ENCODE measurements at places on chromosomes 2 and 18. TPM values are rescaled to one million over a fixed set of nuclear protein-coding genes. Genes with fewer than 3 reads are reported as not detected.

Gene CREB1
- total RNA-seq = 73.7 TPM

Gene ZNF397
- 10.1 TPM for total RNA-seq

Gene EMX1
- total RNA-seq = not detected

Gene MRPL53
- total RNA-seq = 31.4 TPM

Gene MBP
- 127 TPM for total RNA-seq

Gene SGPP2
- 4.5 TPM for total RNA-seq

Gene GCG
- not detected for total RNA-seq

Gene ZAP70
- 406 TPM for total RNA-seq

DNA sequence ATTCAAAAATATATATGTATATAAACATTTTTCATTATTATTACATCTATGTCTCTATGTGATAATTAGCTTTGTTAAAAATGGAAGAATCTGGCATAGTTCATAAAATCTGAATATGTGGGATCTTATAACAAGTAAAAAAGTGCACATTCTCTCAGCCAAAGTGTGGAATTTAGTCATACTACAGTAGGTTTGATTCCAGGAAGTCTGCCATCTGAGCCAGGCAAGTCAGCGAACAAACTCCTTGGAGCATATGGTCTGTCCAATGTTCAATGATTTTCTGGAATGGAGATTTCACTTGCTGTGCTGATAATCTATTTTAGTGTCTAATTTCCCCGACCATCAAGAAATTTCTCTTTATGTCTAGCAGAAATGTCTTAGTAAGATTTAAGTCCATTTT, 1033.2 kb upstream of the NXPH2 start:
- no peak for DNase-seq

GRCh38 chr18:58247363-58247834, 203.4 kb downstream of the NEDD4L start:
- DNase-seq = no peak

- no peak for DNase-seq
Observed at GRCh38 chr2:203492965-203493364, 42.1 kb downstream of the RAPH1 start.

DNA sequence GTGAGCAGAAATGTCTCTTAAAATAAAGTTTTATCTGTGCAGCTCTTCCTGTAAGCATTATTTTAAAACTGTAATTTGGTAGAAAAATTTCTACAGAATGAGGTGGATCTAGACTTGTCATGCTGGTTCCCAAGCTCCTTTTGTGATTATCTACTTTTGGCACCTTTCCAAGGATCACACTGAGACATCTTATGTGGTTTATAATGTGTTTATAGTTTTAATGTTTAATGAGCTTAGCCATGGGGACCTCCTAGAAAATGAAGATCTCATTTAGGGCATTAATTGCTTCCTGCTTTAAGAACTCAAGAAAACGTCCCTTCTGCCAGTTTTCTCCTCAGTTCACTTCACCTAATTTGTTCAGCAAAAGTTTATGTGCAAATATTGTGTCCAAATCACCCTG, 468.4 kb downstream of the SUCLG1 start:
- DNase-seq = no peak

GRCh38 chr18:55779691-55780585, 191.9 kb upstream of the TCF4 start:
- no peak for DNase-seq

GRCh38 chr2:44579115-44579836, 217.5 kb downstream of the CAMKMT start:
- no peak for DNase-seq

DNA sequence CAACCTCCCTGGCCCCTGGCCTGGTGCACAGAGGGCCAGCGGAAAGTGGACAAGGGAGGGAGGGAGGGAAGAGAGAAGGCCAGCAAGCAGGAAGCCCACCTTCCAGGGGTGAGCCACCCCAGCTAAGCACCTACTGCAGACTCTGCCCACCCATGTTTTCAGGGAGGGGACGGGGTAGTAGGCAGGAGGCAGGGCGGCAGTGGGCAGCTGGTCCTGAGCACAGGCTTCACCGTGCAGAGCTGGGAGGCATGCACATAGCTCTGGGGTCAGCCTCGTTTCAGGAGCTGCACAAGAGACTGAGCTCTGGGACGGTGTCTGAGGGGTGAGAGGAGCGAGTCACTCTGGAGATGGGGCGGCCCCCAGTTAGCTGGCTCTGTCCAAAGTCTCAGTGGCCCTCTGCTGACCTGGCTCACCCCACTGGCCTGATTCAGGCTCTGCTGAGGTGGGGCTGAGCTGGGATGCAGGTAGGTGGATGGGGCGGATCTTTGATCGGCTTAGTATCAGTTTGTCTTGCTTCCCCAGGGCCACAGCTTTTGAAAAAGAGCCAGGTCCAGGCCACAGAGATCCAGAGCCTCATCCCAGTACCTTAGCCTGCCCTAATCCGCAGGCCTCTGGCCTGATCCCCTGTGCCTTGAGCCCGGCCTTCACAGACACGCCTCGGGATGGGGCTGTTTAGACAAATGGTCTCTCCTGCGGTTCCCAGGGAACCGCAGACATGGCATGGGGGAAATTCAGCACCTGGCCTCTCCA, 3.7 kb downstream of the NMUR1 start:
- no peak for DNase-seq

- DNase-seq = no peak
Observed at GRCh38 chr2:144942516-144943256, 422.8 kb upstream of the ZEB2 start.

DNA sequence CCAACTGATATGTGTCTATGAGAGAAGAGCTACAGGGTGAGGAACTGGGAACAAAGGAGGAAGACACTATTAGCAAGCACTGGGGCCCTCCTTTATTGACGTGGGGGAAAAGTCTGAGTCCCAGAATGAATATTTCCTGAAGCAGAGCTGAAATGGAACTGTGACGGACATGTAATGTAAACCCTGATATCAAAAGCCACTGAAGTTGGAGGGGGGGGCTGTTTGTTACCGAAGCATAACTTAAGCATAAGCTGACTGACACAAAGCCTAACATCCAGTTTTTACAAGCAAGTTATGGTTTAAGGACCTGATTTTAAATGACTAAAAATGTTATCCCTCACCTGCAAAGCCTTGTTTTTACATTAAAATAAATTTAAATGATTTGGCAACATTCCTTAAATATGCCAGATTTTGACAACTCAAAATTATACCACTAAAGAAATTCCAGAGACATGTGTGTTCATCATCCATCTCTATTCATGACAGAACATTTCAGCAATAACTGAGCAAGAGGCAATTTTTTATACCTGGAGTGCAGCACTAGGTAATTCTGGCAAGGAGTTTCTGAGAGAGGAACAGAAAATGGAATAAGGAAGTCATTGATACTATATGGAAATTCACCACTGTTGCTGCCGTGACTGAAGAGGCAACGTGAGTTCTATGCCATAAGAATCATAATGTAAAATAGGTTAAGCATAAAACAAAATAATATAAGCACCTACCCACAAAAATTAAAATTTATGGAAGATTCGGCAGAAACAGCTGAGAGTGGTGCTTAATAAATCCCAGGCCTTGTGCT, 186.0 kb downstream of the AFF3 start:
- no peak for DNase-seq

GRCh38 chr18:51778115-51778514, 561.9 kb upstream of the DCC start:
- no peak for DNase-seq

- no peak for DNase-seq
Observed at GRCh38 chr2:158102446-158102845, 770 bp downstream of the UPP2 start.

- no peak for DNase-seq
Observed at GRCh38 chr2:28950941-28951630, 30.0 kb upstream of the TOGARAM2 start.

- no peak for DNase-seq
Observed at GRCh38 chr2:72778410-72778809, 47.4 kb downstream of the EXOC6B start.

DNA sequence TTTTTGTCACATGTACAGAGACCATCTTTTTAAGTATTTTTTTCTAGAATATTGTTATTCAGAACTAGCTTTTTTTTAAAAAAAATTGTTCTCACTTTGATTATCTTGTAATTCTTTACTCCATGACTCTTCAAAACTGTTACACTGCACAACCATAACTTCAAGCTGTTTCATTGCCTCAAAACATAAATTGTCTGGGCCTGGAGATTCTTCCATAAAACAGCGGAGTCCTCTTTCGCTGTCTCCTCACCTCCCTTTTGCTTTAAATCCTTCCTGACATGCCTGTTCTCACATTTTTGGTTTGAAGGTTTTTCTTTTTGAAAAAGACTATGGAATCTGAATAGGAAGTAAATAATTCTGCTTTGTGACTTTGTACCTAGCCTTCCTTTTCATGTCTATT, 126.7 kb downstream of the GALNT3 start:
- DNase-seq = no peak

DNA sequence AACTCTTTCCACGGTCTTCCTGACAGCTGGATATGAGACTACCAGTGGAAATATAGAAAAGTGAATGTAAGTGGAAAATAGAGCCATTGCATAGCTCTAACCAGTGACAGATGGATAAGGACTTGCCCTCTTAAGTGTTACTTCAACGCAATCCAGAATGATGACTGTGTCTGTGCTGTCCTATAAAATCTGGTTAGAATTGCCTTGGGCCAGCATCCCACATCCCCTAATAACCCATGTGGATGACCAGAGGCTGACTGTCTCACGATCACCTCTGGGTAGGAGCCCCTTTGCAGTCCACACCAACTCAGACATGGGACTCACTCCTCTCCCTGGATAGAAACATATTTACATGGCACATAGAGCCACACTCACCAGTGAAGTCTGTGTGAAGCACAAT, 186.6 kb downstream of the C1D start:
- no peak for DNase-seq

GRCh38 chr2:20164734-20165478, 60.0 kb downstream of the SDC1 start:
- DNase-seq = no peak

DNA sequence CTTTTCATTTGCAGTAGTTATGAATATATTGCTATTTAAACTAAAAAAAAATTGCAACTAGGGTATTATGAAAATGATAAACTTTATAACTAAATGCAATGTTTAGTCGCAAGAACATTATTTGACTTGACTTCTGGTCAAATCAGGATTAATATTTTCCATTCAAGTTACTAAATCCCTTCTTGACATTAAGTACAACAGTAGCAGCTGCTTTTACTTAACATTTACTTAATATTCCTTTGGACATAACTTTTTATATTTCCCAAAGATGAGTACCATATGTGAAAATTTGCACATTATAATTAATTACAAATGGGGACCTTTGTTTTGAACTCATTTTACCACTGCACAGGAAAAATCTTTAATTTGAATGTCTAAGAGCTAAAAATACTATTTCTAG, 74.0 kb downstream of the PMS1 start:
- no peak for DNase-seq
